Fibroblast of the aortic adventitia (primary cell): ENCODE measurements at places on chromosomes 4 and X. TPM values are rescaled to one million over a fixed set of nuclear protein-coding genes. Genes with fewer than 3 reads are reported as not detected.

- peak; percentile 55 for DNase-seq
Observed at GRCh38 chrX:12770440-12770839, 20.8 kb upstream of the PRPS2 start.

DNA sequence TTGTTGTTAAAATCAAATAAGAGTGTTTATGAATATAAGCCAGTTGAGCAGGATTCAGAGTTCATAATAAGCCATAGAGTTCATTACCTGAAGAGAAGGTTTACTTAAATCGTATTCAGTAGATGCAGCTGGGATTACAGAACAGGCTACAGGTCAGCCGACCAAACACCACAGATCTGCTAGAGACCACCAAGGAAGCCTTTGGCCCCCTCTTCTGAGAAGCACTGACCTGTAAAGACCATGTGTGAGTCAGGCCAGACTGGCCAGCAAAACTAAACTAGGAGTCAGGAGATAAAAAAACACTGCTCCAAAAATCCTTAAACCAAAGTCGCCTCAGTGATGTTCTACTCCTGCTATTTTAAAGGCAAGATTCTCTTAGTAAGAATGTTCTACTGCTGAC, 1125.5 kb downstream of the FAT4 start:
- DNase-seq, result no peak

The PIR gene
- 15.9 and 40.8 TPM in 2 replicates for total RNA-seq

The TMSB15B gene
- total RNA-seq, result 7.0 and 7.6 TPM in 2 replicates

- DNase-seq, result peak; percentile 32
Observed at GRCh38 chr4:184655889-184656869, 6.6 kb downstream of the PRIMPOL start.

The ARHGAP36 gene
- not detected in 2 replicates for total RNA-seq

The CNOT6L gene
- 16.4 and 22.2 TPM in 2 replicates for total RNA-seq

The FRAS1 gene
- total RNA-seq, result 1.9 and 16.8 TPM in 2 replicates

GRCh38 chr4:102616636-102617035, 115.5 kb downstream of the NFKB1 start:
- no peak for DNase-seq

GRCh38 chrX:103756736-103757135, 19.9 kb upstream of the PLP1 start:
- DNase-seq, result no peak

- no peak for DNase-seq
Observed at GRCh38 chr4:6023731-6024130, 5.5 kb upstream of the C4orf50 start.
